Stimulated activated CD4-positive, alpha-beta T cell treated with anti-CD3 and anti-CD28 coated beads, Interleukin-12 subunit alpha, Interleukin-12 subunit beta, amount 100 ng/mL, for 4 hours (primary cell): ENCODE measurements at places on chromosomes 1 and 21.

DNA sequence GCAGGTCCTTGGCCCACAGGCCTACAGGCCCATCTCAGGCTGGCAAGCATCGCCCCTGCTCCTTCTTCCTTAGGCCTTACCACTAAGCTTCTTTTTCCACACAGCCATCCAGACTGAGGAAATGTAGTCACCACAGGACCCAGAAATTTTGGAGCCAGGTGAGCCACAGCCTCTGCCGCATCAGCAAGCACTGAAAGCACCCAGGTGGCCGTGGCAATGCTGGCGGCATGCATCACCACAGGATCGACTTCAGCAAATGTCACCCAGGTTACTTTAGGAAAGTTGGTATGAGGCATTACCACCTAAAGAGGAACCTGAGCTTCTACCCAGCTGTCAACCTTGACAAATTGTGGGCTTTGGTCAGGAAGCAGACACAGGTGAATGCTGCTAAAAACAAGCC lies 11.6 kb downstream of the PIGM start:
- no peak for DNase-seq

DNA sequence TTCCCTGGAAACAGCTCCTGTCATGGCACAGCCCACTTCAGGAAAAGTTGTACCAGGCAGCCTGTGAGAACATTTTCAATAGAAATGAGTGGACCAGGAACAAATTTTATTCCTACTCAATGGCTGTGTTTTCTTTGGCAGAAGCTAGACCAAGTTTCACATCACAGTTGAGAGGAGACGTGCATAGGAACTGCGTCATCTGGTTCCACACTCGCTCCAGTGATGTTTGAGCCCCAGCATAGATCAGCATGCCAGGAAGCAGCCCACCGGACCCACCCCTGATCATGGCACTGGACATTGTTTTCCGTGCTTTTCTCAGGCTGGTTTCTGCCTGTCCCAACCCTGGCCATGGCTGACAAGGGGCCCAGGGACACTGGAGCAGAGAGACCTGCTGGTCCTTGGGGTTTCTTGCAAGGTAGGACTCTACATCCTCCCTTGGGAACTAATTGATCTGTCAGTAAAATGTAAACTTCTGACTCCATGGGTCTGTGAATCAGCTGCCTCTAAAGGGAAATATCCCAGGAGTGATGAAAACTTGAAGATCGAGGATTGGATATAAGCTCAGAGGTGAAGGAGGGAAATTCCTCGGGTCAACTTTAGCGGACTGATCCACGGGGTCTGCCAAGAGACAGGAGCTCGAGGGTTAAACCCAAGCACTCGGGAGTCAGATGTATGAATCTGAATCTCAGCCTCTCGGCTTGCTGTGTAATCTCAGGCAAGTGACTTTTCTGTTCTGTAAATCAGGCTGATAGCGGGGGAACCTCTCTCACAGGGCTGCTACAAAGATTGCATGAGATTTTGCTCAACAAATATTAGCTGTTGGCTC lies 35.7 kb downstream of the NEK2 start:
- no peak for DNase-seq

- DNase-seq: no peak
Measured at GRCh38 chr1:116425987-116426386, 52.9 kb downstream of the ATP1A1 start.

DNA sequence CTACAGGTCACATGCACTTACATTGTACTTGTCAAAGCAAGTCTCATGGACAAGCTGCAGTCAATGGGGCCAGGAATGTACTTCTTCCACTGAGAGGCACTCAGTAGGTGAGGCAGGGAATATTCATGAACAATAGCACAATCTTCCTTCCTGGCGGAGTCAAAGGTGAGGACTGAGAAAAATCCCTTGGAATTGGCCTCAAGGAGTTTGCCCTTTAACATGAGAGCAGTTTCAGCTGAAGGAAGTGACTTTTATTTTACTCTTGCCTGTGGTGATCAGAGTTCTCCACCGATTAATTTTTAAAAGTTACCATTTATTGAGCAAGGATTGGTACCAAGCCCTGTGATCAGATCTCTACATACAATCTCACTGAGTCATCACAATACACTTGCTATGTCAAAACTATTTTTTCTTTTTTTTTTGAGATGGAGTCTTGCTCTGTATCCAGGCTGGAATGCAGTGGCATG lies 11.2 kb upstream of the AK2 start:
- DNase-seq: no peak

DNA sequence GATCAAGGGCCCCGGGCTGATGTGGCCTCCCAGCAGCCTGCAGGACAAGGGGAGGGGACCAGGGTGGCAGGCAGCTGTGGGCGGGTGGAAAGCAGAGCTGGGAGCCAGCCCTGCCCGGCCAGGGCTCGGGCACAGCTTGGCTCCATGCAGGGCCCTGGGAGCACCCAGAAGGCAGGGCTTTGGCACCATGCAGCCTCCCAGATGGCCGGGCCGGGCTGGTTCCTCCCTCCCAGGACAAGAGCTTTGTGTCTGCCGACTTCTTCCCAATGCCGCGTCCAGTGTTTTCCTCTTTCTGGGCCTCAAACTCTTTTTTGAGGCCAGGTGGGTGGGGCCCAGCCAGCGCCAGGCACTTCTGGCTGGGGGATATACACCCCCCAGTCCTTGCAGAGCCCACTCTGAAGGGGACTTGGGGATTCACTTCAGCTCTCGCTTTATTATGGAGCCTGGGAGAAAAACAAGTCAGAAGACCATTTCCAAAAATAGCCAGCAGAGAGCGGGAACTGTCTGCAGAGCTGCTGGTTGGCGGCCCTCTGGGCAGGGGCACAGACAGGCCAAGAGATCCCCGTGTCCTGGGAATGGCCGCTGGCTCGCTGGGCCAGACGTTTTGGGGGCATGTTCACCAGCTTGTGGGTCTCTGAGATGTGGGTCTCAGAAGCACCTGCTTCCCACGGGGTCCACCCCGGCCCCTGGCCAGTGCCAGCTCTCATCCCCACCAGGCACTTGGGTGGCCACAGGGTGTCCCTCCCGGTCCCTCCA lies 103.8 kb upstream of the ARHGEF16 start:
- DNase-seq: no peak

GRCh38 chr1:14598498-14599182 lies at the start of gene KAZN:
Gene KAZN (plus strand): TSS chr1:14598685.
- DNase-seq: no peak

GRCh38 chr1:82268826-82269225 lies 468.1 kb downstream of the ADGRL2 start:
- no peak for DNase-seq

DNA sequence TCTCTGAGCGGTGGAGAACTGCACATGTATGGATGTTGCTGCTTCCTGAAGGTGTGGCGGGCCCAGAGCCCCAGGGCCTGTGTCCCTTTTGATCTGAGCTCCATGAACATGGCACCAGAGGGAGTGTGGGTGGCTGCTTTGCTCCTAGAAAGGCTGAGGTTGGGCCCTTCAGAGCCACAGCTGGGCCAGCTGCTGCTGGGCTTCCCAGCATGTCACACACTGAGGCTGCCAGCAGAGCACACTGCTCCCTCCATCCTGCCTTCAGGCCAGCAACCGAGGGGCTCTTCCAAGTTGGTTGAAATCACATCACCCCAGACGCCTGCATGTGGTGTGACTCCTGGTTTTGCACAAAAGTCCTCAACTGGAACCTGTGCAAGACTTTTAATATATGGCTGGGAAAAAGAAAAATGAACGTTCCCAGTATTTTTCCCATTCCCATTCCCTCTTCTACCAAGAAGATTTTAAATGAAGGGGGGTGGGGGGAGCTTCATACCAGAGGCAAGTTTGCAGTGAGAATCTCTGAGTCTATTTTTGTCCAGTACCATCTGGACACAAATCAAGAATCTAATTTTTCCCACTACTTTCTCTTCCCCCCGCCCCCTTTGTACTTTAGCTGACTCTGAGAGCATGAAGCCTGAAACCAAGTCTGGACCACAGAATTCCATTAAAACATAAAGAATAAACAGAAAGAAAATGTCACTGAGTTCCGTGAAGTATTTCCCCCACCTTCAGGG lies 26.2 kb upstream of the NGF start:
- no peak for DNase-seq

DNA sequence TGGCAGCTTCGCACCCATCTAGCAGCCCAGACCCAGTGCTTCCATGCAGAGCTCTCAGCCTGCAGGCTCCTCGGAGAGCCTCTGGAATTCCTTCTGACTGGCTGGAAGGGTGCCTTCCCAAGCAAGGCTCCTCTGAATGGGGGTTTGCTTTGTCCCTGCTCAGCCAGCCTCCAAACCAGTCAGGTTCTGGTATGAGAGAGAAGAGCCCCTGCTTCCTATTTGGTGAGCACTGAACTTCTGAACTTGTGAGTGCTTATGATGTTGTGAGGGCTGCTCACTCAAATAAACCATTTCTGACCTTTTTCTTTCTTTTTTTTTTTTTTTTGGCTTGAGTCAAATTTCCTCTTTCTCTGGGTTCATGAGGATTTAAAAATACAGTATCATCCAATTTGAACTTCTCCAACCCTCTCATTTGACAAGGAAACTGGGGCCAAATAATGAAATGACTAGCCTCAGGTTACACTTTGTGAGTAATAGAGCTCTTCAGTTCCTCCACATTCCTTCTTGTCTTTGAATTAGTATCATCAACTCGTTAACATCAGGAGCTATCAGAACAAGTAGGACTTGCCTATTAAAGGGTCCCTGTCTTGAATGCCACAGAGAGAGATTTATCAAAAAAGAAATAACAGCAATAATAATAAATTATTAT lies 39.6 kb downstream of the GFI1 start:
- DNase-seq: no peak

DNA sequence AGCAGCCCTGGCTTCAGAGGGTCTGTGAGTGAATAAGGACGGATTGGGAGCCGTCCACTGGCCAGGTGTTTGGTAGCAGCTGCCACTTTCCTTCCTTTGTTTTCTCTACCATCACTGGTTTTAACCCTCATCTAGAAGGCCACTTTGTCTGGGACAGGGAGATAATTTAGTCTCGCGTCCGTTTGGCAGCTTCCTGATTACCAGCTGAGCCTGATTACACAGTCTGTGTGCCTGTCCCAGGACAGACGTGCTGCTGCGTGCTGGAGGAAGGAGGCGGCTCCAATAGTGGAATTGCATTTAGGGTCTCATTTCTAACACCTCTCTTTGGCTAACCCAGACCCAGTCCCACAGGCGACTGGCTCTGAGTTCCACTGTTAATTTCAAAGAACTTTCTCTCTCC lies 24.6 kb upstream of the CASQ2 start:
- DNase-seq: no peak

GRCh38 chr1:152501704-152502103 lies 8.9 kb upstream of the LCE5A start:
- DNase-seq: no peak

DNA sequence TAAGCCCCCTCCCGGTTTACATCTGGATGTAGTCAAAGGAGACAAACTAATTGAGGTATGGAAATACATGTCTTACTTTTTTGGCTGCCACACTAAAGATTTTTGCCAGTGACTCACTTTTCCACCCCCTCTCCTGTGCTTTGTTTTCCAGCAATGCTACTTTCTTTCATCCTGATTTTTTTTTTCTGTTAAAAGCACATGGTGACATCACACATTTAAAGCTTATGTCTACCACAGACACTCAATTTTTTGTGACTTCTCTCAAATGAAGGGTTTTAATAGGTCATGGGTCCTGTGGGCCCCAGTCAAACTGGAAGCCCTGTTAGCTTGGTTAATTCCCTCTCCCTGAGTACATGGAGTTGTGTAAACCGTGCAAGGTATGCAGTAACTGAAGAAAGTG lies 2.2 kb downstream of the PPP1R8 start:
- no peak for DNase-seq

DNA sequence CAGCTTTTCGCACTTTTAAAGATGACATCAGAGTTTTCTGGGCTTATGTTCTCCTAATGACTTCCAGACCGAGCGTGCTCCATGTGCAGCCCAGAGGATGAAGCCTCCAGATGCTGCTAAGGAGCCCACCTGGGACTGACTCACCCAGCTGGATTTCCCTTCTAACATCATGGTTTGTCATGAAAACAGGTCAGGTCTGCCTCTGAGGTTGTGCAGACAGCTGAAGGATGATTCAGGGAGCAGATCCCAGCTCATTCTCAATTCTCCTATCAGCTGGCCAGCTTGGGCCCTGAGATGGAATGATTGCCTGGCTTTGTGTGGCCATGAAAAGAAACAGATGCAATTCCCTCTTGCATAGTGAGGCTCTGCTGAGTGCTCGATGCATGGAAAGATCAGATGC lies 123.9 kb upstream of the DUSP10 start:
- DNase-seq: no peak

DNA sequence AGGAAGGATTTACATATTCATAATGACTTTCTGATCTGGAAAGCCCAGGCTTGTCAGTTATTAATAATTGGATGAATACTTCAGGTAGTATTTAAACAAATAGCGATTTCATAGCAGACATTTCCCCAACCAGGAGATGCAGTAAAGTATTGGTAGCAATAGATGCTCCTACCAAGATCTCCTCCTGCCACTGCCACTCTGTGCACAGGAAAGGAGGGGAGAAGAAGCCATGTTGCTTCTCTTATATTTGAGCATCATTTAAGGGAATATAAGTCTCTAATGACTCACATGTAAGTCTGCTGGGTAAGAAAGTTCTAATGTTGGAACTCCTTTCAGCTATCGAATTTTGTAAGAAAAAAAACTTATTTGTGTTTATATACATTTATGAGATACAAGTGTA lies 420 bp upstream of the IFI16 start:
- no peak for DNase-seq

DNA sequence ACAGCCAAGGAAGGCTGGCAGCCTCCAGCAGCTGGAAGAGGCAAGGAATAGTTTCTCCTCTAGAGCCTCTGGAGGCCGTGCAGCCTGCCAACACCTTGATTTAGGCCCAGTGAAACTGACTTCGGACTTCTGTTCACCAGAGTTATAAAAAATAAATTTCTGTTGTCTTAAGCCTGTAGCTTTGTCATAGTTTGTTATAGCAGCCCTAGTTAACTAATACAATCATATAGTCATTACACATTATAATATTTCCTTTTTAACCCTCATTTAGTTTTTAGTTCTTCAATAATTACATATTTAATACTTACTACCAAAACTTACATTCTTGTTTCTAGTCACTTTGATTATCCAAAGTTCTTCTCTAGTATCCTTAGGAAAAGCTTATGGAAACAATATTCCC lies 20.3 kb downstream of the NOS1AP start:
- no peak for DNase-seq

DNA sequence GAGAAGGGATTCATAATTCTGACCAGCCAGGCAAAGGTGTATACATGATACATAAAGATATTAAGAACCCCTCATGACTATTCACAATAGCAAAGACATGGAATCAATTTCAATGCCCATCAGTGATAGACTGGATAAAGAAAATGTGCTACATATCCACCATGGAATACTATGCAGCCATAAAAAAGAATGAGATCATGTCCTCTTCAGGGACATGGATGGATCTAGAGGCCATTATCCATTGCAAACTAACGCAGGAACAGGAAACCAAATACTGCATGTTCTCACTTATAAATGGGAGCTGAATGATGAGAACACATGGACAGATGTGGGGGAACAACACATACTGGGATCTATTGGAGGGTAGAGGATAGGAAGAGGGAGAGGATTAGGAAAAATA lies 21.4 kb downstream of the CR1L start:
- no peak for DNase-seq

- no peak for DNase-seq
Measured at GRCh38 chr1:161009602-161010211, 11.2 kb downstream of the F11R start.
